Skin of body (tissue), 3 donors: ENCODE measurements at places on chromosomes 11 and 22.

DNA sequence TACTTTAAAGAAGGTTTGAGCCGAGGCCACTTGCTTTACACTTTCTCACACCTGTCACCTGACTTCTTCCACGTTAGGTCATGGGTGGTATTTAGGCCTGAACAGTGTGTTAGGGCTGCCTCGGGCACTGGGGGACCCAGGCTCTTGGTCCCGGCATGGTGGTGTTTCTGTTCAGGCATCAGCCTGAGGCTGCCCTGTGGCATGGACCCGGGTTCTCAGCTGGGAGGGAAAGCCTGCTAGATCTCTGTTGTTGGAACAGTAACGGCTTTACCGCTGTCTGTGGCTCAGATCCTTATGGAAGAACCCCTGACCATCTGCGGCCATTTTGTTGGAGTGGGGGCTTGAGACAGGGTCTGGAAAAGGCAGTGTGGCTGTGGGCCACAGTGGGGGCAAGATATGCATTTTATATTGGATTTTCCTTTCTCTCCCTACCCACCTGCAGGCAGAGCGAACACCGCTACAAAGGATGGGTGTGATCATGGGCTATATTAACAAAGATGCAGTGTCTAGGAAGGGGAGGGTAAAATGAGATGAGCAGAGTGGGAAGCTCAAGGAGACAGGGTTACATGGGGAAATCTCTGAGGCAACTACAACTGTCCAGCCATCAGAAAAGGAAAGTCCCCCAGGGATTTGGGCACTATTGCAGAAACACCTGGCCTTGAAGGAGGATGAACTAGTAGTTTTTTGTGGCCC lies 1.6 kb upstream of the KCNJ11 start:
- DNase-seq, result no peak

GRCh38 chr22:37741312-37741795 lies 44.5 kb downstream of the TRIOBP start:
- peak; percentile 97 for DNase-seq

DNA sequence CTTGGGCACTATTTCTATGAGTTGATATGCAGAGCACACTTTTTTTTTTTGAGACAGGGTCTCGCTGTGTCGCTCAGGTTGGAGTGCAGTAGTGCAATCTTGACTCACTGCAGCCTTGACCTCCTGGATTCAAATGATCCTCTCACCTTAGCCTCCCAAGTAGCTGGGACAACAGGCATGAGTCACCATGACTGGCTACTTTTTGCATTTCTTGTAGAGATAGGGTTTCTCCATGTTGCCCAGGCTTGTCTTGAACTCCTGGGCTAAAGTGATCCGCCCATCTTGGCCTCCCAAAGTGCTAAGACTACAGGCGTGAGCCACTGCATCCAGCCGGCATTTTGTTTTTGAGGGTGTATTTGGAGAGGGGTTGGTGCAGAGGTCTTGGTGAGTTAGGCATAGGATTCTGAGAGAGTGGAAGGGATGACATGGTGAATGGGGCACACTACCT lies 29.9 kb upstream of the MTCH2 start:
- DNase-seq, result no peak

DNA sequence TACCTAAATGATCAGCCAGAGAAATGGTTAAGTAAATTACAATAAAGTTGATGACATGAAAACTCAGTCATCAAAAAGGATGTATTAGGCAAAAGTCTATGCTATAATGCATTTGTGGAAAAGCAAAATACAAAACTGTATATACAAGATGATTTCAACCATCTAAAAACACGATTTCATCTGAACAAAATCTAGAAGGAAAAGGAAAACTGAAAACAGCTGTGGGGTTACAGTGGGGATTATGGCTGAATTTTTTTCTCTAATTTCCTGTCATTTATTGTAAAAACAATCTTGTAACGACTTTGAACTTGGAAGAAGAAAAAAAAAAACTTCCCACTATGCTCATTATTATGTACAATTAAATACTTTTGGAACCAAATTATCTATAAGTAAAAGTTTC lies 30.3 kb downstream of the CHEK2 start:
- peak; percentile 38 for DNase-seq

DNA sequence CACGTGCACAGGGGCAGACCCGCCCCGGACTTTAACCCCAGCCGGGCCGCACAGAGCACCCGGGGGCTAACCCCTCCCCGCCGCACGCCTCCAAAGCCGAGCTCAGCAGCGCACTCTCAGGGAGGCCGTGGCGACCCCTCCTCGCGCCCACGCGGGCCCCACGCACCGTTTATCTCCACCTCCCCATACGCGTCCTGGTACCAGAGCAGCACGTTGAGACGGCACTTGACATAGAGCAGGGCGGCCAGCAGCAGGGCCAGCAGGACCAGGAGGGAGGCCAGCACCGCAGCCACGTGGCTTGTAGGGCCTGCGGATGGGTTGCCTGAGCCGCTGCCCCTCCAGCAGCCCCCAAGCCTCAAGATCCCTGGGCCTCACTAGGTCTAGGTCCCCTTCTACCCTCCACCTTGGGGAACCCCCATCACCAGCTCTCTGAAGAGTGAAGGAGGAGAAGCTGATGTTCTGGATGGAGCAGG lies 7.1 kb downstream of the SIGIRR start:
- no peak for DNase-seq

- DNase-seq, result no peak
These were observed 12.7 kb upstream of the FOLR1 start for GRCh38 chr11:72179049-72179803.

GRCh38 chr11:44977493-44977984 lies 26.9 kb upstream of the TP53I11 start:
- DNase-seq, result no peak

DNA sequence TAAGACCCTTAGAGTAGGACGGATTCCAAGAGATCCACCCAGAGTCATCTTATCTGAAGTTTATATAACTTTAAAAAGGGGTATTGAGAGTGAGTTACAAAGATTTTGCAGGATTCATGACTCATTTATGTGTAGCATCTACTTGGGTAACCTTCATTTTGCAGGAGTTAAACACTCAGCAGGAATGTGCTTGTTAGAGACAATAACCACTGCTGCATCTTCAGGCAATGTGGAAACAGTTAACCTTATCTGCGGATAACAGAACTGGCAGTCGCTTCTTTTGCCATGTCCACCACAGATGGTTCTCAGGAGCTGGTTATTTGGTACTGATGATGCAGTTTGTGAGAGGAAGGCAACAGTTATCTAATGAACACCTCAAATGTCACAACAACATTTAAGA lies 417.9 kb upstream of the DDI1 start:
- no peak for DNase-seq

- peak; percentile 77 for DNase-seq
These were observed 35.0 kb upstream of the ALX4 start for GRCh38 chr11:44344921-44345320.

GRCh38 chr11:68658661-68659060 lies 25.7 kb upstream of the GAL start:
- DNase-seq, result no peak

GRCh38 chr22:37383341-37383740 lies 43.9 kb downstream of the ELFN2 start:
- no peak for DNase-seq

GRCh38 chr11:70034740-70035365 lies 43.3 kb upstream of the ANO1 start:
- no peak for DNase-seq

- DNase-seq, result no peak
These were observed 27.3 kb downstream of the HSPA8 start for GRCh38 chr11:123034597-123034996.

- no peak for DNase-seq
These were observed 2.9 kb upstream of the OR52I2 start for GRCh38 chr11:4578624-4579023.

DNA sequence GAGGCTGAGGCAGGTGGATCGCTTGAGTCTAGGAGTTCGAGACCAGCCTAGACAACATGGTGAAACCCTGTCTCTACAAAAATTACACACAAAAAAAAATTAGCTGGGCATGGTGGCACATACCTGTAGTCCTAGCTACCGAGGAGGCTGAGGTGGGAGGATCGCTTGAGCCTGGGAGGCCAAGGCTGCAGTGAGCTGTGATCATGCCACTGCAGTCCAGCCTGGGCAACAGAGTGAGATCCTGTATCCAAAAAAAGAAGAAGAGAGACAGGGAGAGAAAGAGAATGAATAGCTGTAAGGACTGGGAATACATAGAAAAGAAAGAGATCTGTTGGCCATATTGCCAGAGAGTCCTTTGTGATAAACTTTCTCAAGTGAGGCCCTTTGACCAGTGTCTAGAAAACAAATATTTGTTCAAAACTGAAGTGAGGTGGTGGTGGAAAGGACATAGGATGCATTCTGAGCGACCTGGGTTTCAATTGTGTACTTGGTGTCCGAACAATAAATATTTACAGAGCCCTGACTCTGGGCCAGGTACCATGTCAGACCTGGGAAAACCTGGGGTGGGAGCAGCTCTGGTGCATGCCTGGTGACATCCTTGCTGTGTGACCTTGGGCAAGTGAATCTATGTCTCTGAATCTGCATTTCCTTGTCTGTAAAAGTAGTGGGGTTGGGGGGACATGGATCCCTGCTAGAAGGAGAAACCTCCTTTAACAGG lies 89.6 kb upstream of the CRYBB3 start:
- no peak for DNase-seq

GRCh38 chr11:85710917-85711316 lies 24.9 kb upstream of the CCDC89 start:
- no peak for DNase-seq

DNA sequence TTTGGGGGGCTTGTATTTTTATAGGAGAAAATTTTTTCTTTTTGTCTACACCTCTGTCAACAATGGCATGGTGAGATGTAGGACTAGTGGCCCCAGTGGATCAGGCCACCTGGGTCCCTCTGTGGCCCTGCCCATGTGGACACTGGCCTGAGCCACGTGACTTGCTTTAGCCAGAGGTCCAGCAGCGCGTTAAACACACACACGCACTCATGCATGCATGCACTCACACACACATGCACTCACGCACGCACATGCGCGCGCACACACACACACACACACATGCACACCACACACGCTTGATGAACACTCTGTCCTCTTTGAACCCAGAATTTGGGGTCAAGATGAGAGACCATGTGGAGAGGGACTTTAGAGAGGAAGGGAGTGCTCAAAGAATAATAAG lies 59.4 kb upstream of the NUP50 start:
- no peak for DNase-seq

- no peak for DNase-seq
These were observed 3.1 kb downstream of the CBX6 start for GRCh38 chr22:38868886-38869381.

GRCh38 chr11:112211536-112211935 lies 14.7 kb upstream of the PTS start:
- DNase-seq, result no peak

DNA sequence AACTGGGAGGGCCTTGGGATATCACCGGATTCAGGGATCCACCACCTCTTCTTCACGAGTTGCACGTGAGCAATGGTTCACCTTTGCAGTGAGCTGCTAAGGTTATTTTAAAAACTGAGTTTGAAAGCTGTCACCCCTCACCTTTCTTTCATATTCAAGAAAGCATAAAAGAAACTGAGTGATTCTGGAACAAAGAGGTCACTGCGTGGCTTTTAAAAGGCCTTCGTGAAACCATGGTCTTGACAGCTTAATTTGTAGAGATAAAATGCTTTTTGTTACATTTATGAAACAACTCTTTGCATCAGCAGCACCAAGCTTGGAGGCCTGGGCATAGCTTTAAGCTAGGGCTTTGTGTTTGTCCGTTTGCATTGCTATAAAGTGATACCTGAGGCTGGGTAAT lies 101.4 kb upstream of the NECTIN1 start:
- DNase-seq, result no peak

GRCh38 chr11:90318651-90319050 lies 95.8 kb upstream of the CHORDC1 start:
- DNase-seq, result no peak

- DNase-seq, result no peak
These were observed 9.5 kb downstream of the MUC5AC start for GRCh38 chr11:1167256-1167655.

DNA sequence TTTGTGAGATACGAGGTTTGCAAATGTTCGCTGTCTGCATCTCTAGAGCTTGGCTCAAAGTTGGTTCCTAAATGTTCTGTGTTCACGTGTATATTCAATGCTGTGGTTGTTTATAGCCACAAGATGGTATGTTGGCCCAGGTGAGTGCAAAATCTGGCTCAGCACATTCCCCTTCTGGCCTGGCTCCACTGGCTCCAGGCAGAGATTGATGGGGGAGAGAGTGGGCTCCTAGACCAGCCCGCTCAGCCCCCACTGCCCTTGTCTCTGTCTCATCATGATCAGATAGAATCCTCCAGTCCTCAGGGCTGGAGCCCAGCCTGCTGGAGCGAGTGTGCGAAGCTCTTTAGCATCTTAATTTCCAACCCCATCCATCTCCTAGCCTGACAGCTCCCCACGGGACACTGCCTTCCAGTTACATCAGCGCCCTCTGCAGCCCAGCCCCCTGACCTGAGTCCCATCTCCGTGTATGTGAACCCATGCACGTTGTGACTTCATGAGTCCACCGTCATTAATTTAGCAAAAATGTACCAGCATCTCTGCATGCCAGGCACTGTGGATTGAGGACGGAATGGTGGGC lies 2.0 kb downstream of the P2RX3 start:
- DNase-seq, result no peak
